ENCODE measurements at places on chromosomes 7 and 10. TPM values are rescaled to one million over a fixed set of nuclear protein-coding genes. Genes with fewer than 3 reads are reported as not detected.
A peak's percentile ranks its signal among the peaks of the same experiment; 100 is the strongest.

- no peaks in the 10 kb centered on the region for H3K36me3 ChIP-seq
- no peak overlapping the region for H3K4me3 ChIP-seq
- no peak for DNase-seq
- H3K27ac ChIP-seq = no peak overlapping the region
- H3K27me3 ChIP-seq = no peaks in the 10 kb centered on the region
- H3K4me1 ChIP-seq = no peaks in the 10 kb centered on the region
Measured at GRCh38 chr10:53846809-53847208, 954.2 kb downstream of the PCDH15 start.

The CHST3 gene
- total RNA-seq = 1.2 TPM

The HOXA13 gene
- total RNA-seq = not detected

- DNase-seq = no peak
- H3K36me3 ChIP-seq = no peaks in the 10 kb centered on the region
- no peaks in the 10 kb centered on the region for H3K27me3 ChIP-seq
- H3K27ac ChIP-seq = no peak overlapping the region
Measured at GRCh38 chr7:82211333-82211732, 232.2 kb downstream of the CACNA2D1 start.

GRCh38 chr7:46283852-46284251, 362.8 kb upstream of the IGFBP3 start:
- H3K4me3 ChIP-seq = no peak overlapping the region
- peaks cover 15% of the 10 kb centered on the region for H3K4me1 ChIP-seq
- no peak overlapping the region for H3K27ac ChIP-seq
- no peaks in the 10 kb centered on the region for H3K27me3 ChIP-seq
- no peak for DNase-seq
- H3K36me3 ChIP-seq = no peaks in the 10 kb centered on the region

DNA sequence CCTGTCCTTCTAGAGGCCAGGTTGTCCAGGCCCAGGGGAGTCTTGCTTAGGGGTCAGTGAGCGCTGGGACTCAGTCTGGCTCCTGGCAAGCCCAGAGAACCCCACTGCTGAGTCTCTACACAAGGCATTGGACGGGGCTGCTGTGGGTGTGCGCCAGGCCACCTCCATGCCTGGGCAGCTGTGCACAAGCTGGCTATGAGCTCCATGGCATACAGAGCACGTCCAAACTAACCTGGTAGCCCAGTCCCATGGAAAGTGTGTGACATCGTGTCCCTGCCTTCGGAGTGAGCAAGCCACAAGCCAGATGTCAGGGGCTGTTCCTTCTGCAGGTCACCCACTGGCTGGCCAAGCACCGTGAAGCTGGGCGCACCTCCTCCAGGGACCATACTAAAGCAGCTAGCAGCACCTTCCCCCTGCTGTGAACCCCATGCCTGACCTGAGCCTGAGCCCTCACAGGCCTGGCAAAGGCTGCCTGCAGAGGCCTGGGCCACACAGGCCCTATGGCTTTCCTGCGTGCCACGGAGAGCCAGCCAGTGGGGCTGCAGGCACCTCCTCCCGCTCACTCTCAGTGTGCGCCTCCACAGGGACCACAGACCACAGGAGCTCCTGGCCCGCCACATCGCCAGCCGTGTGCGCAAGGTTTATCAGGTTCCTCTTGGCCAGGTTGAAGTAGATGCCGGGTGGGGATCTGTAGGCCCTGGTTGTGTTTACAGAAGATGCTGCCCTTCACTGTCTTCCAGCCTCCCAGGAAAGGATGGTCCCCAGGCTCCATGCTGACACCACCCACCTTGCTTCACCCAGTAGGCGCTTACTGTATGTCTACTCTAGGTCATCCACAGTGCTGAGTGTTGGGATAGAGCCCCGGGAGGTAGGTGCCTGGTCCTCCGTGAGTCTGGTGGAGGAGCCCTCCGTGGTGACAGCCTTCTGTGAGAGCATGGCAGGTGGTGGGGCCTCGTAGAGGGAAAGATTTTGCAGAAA, 219.7 kb downstream of the EBF3 start:
- H3K36me3 ChIP-seq = no peaks in the 10 kb centered on the region
- no peaks in the 10 kb centered on the region for H3K27me3 ChIP-seq
- no peak overlapping the region for H3K27ac ChIP-seq
- no peak for DNase-seq

DNA sequence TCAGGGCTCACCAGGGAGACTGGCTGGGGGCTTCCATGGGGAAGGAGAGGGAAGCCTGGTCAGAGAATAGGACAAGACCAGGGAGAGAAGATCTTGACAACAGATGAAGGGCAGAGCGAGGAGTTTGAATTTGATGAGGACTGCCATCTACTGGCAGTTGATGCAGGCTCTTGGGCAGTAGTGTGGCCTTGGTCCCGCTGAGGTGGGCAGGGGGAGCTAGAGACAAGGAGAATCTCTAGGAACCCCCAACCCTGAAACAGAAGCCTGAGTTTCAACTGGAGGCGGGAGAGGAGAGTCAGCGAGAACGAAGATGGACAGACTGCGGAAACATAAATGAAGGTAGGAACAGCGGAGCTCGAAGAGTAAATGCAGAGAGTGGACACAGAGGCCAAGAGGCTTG, 81.0 kb downstream of the PPP1R3C start:
- DNase-seq = peak; percentile 65
- peak overlapping the region; percentile 43 for H3K27ac ChIP-seq
- H3K4me1 ChIP-seq = peaks cover 23% of the 10 kb centered on the region
- no peak overlapping the region for H3K4me3 ChIP-seq

The INA gene
- not detected for total RNA-seq

DNA sequence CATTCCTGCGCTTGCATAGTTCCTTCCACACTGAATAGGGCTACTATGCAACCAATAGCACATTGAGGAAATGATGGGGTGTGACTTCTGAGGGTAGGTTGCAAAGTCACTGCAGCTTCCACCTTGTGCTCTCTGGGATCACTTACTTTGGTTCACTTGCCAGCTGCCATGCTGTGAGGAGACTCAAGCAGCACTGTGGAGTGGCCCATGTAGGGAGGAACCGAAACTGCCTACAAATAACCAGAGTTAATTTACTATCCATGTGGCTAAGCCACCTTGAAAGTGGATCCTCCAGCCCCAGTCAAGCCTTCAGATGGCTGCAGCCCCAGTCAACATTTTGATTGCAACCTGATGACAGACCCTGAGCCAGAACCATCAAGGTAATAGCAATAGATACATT, 64.3 kb downstream of the FAM204A start:
- H3K4me1 ChIP-seq = no peaks in the 10 kb centered on the region
- H3K36me3 ChIP-seq = no peaks in the 10 kb centered on the region
- no peak for DNase-seq
- H3K27me3 ChIP-seq = no peaks in the 10 kb centered on the region

DNA sequence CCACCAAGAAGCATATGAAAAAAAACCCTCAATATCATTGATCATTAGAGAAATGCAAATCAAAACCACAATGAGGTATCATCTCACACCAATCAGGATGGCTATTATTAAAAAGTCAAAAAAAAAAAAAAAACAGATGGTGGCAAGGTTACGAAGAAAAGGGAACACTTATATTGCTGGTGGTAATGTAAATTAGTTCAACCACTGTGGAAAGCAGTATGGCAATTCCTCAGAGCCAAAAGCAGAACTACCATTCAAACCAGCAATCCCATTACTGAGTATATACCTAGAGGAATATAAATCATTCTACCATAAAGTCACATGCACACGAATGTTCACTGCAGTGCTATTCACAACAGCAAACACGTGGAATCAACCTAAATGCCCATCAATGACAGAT, 46.0 kb downstream of the CNOT4 start:
- no peak for DNase-seq
- H3K36me3 ChIP-seq = no peaks in the 10 kb centered on the region
- H3K4me3 ChIP-seq = no peak overlapping the region
- H3K27me3 ChIP-seq = no peaks in the 10 kb centered on the region
- no peaks in the 10 kb centered on the region for H3K4me1 ChIP-seq

The BICC1 gene
- total RNA-seq = 1.2 TPM

DNA sequence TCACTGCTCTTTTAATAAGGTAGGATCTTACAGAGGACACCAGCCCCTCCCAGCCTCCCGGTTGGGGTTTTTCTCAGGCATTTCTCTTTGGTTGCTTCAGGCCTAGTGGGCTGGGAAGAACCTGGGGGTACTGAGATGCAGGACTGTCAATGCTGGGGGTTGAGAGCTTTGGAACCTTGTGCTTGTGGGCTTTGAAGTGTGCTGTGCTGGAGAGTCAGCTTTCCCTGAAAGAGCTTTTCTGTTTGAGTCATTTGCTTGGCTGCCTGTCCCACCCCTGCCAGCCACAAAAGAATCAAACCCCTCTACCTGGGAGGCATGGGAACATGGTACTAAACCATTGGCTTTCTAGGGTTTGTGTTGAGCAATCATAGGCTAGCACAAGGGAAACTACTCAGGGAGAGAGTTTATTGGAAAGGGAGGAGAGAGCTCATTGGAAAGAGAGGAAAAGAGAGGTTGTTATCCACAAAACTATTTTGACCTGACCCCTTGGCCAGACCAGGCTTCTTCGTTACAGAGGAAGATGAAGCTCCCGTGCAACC, 1.4 kb downstream of the SCD start:
- H3K27me3 ChIP-seq = no peaks in the 10 kb centered on the region
- no peak for DNase-seq
- no peaks in the 10 kb centered on the region for H3K4me1 ChIP-seq

The FAM13C gene
- 4.7 TPM for total RNA-seq

GRCh38 chr7:10104292-10104691, 869.4 kb upstream of the PHF14 start:
- H3K36me3 ChIP-seq = no peaks in the 10 kb centered on the region
- H3K27me3 ChIP-seq = no peaks in the 10 kb centered on the region
- H3K27ac ChIP-seq = no peak overlapping the region

Data from right lobe of liver (tissue), 6 donors.